ENCODE measurements at places on chromosomes 4 and X.

DNA sequence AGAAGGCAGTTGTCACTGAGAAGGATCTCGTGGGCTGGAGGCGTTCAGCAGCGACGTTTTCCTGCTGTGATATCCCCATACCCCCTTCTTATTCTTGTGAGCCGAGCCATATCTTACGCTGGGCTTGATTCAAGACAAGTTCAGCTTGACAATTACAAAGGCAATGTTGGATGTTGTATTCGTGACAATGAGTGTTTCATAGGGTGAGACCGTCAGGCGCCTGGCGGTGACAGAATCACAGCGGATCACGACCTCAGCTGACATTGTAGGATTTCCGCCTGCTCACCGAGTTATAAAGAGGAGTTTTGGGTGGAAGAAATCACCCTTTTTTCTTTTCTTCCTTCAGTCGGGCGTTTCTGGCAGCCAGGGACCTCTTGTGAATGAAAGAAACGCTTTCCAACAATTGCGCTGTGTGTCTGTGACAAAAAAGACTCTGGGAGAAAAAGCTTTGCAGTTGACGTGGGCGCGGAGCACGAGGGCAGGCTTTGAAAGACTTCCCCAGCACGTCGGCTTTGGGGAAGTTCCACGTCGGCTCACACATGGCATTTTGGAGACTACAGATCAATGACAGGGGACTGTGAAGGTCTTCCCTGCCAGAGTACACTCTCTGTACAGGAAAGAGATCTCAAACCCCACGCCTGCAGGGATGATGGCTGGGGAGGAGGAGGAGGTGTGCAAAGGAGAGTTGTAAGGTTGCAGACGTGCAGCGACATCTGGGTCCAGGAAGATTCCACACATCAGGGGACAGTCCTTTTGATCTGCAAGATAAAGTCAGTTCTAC lies 135.4 kb downstream of the CRLF2 start:
- DNase-seq, result no peak

DNA sequence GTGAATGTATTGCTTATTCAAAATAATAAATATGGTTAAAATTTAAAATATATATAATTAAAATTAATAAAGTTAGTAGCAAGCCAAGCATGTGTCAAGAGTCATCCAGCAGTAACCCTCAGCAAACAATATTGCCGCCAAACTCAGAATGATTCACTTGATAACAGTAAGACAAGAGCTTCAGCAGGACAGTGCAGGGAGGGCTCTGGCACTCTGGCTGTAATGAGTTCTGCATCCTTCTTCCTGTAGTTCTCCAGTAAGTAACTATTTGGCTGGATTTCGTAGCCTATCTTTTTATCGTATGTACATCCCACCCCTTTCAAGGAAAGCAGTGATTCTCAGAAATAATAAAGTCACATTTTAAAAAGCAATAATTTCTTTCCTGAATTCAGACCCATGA lies 17.6 kb downstream of the OTUD6A start:
- DNase-seq, result no peak

GRCh38 chr4:163556650-163557391 lies 62.3 kb downstream of the TMA16 start:
- DNase-seq, result no peak

DNA sequence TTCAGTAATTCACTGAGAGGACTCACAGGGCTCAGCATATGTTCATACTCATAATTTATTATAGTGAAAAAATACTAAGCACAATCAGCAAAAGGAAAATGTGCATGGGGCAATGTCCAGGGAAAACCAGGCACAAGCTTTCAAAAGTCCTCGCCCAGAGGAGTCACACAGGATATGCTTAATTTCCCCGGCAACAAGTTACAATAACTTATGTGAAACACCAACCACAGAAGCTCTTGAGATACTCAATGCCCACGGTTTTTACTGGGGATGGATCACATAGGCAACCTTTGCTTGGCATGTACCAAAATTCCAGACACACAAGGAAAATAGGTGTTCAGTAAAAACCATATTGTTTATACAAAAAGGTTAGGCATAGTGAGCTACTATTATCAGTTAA lies 38.5 kb upstream of the STPG2 start:
- peak; percentile 1 for DNase-seq

DNA sequence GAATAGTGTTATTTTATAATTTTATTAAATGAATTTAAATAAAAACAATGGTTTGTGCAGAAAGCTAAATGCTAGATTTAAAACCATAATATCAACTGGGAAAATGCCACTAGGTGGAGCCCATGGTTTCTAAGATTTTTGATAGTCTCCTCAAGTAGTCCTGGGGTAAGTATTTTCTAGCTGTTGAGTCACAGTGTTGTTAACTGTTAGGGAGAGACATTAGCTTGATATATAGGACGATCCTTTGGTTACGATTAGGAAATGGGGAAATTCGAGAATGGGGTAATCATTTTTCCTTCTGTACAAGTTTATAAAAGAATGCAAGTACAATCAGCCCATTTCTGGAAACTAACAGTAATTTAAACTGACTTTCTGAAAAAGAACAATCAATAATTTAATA lies 378.4 kb downstream of the ANKRD50 start:
- peak; percentile 80 for DNase-seq

DNA sequence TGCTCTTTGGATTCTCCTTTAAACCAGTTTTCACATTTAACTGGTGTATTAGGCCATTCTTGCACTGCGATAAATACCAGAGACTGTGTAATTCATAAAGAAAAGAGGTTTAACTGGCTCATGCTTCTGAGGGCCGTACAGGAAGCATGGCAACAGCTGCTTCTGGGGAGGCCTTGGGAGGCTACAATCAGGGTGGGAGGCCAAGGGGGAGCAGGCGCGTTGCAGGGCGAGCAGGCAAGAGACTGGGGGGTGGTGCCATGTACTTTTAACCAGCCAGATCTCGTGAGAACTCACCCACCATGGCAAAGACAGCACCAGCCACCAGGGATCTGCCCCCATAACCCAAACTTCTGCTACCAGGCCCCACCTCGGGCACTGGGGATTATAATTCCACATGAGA lies 38.1 kb downstream of the RNF212 start:
- no peak for DNase-seq

Data from ACHN (cell line).